HCT116 (cell line): ENCODE measurements at places on chromosomes 6 and 20. TPM values are rescaled to one million over a fixed set of nuclear protein-coding genes. Genes with fewer than 3 reads are reported as not detected.
A peak's percentile ranks its signal among the peaks of the same experiment; 100 is the strongest.

DNA sequence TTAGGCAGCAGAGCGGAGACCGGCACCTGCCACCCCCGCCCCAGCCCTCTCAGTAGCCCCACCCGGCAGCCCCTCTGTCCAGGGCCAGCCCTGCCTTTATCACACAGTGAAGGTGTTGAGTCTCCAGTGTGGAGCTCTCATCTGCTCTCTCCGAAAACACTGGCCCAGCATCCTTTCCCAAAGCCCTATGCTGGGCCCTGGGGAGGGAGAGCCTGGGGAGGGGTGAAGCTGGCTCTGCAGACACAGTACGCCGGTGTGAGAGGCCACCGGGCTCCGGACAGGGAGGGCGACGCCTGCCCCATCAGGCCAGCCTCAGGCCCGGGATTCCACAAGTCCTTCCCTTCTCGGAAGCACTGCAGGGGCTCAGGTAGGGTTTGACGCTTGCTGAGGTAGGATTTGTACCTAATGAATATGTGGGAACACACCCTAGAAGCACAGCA lies 186.9 kb downstream of the ERMARD start:
- H3K36me3 ChIP-seq, result no peaks in the 10 kb centered on the region
- H3K4me3 ChIP-seq, result no peak overlapping the region
- no peak for DNase-seq
- H3K27ac ChIP-seq, result no peak overlapping the region
- peaks cover 4% of the 10 kb centered on the region for H3K4me1 ChIP-seq

DNA sequence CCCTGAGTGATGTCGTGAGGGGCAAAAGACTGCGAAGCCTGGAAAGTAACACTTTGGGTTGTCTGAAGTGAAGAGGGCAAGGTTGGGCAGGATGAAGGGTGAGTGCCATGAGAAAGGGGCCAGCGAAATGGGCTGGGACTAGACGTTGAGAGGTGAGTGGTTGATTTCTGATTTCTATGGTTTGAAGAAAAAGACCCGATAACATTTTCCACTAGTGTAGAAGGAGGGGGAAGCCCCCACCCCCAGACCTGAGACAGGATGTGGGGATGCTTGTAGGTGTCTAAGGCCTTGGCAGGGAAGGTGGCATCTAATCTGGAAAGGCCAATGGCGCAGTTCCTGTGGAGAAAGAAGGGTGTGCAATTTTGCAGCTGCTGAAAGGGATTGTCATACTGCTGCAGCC lies 25.3 kb upstream of the KIF3B start:
- no peak overlapping the region for H3K27ac ChIP-seq
- no peak for DNase-seq
- no peaks in the 10 kb centered on the region for H3K27me3 ChIP-seq
- H3K36me3 ChIP-seq, result no peaks in the 10 kb centered on the region
- peaks cover 4% of the 10 kb centered on the region; the same call in 1 of the 2 replicates for H3K4me1 ChIP-seq
- no peak overlapping the region for H3K4me3 ChIP-seq

GRCh38 chr20:46400828-46401477 lies 5.5 kb downstream of the ELMO2 start:
- no peaks in the 10 kb centered on the region for H3K27me3 ChIP-seq
- H3K4me1 ChIP-seq, result peaks cover 6% of the 10 kb centered on the region; the same call in 1 of the 2 replicates
- no peaks in the 10 kb centered on the region; the same call in 1 of the 2 replicates for H3K36me3 ChIP-seq

The C20orf202 gene
- not detected for total RNA-seq

The DEFB132 gene
- total RNA-seq, result not detected

DNA sequence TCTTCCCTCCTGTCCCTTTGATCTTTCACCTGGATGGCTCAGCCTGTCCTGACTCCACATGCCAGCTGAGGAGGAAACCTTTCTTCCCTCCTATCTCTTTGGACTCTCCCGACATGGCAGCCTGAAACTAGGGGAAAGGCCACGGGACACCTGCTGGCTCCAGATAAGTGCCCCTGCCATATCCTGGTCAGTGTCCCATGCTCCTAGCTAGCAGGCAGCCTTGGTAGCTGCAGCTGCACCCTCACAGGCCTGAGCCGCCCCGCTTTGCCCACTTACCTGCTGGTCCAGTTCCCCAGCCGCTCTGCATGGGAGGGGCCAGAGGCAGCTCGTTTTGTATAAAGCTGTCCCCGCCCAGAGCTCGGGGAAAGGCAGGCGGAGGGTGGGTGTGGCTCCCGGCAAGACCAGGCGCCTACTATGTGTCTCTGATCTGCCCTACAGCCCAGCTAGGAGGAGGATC lies 7.4 kb upstream of the SLC52A3 start:
- no peak overlapping the region; the same call in 1 of the 2 replicates for H3K27ac ChIP-seq
- H3K4me1 ChIP-seq, result peaks cover 4% of the 10 kb centered on the region; the same call in 1 of the 2 replicates
- H3K27me3 ChIP-seq, result no peaks in the 10 kb centered on the region
- H3K4me3 ChIP-seq, result peak overlapping the region; percentile 59
- H3K36me3 ChIP-seq, result no peaks in the 10 kb centered on the region
